ENCODE measurements at places on chromosomes 12 and 14. TPM values are rescaled to one million over a fixed set of nuclear protein-coding genes. Genes with fewer than 3 reads are reported as not detected.

DNA sequence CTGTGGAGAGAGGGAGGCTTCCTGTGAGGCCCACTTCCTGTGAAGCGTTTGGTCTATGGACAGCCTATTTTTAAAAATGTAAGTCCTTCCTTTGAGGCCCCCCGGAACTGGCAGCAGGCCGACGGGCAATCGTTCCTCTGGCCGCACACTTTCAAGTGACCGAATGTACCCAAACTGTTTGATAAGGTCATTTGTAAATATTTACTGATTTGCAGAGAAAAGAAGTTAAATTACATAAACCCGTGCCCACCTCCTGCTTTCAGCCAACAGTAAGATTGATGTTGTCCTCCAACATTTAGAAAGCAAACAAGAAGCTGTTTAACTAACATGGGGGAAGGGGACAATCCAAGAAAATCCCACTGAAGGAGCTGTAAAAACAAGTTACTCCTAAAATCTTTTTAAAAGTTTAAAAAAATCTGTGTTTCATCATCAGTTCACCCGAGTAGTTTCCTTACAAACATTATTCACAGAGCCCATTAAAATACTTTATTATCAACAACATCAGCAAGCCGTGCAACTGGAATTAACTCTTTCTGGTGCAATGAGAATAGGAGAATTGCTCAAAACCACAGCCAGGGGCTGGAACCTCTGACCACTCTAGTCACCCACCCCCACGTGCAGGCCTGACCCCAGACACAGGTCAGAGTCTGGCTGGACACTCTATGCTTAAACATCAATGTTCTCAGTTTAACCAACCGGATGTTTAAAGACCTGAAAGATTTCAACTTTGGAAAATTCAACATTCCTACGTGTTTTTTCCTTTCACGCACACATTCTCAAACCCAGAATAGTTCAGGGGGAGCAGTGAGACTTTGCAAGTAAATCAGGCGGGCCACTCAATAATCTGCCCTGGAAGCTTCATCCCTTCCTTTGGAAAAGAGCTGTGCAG, 65.3 kb downstream of the FOXN3 start:
- peak; percentile 76 for DNase-seq

DNA sequence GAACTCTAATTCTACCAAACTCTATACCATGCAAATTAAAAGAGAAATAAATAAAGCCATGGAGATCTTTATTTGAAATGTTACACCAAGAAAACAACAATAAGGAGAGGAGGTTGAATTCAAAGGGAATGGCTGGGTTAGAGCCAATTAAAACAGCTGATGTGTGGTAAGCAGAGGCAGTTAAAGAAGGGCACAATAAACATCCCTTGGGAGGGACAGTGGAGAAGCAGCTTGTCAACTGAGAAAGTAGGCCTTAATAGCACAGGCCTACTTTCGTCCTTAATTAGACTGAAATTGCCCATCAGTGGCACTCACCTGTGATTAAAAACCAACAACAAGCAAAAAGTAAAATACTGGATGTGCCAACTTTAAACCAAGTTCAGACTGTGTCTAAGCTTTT, 16.3 kb upstream of the NAV3 start:
- DNase-seq = no peak

The TSPAN8 gene
- total RNA-seq = 18.7 TPM

- DNase-seq = no peak
Measured at GRCh38 chr12:6891646-6892001, 13.0 kb upstream of the LRRC23 start.

The FAM222A gene
- 7.6 TPM for total RNA-seq

The SERPINA9 gene
- not detected for total RNA-seq

The ADAM21 gene
- not detected for total RNA-seq

The DEGS2 gene
- total RNA-seq = 36.2 TPM

GRCh38 chr14:63088865-63089264, 43.6 kb upstream of the KCNH5 start:
- no peak for DNase-seq

The SBNO1 gene
- total RNA-seq = 6.4 TPM

DNA sequence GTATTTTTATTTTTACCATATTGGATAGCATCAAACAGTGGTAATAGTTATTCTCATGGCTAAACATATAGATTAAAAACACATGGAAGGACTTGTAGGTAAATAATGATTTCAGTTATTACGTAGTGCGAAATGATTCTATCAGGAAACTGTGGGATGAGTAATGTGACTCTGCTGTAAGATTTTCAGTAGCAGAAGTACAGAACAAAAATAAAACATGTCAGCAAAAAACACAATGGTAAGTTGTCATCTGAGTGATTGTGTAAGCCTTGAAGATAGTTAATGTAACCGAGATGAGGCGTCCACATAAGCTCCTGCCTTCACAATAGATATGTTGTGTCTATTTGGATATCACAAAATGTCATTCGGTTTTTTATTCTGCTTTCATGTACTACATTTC, 99.8 kb downstream of the BORCS5 start:
- no peak for DNase-seq

Data from stomach (tissue), 19 donors.